ENCODE measurements at places on chromosomes 3 and 15.
A peak's percentile ranks its signal among the peaks of the same experiment; 100 is the strongest.

DNA sequence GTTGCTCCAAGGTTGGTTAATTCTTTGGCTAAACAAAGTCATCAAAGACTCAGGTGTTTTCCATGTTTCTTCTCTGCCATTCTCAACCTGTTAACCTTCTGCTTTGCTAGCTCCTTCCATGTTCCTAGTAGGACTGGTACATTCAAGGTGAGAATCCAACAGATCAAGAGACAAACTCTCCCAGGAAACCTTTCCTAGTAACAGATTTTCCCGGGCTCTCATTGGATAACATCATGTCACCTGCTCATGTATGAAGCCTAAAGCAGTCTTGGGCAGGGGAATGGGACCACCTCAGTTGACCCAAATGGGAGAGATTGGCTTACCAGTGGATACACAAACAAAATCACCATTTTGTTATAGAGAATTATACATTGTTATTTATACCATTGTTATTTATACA lies 14.9 kb downstream of the SEMA6D start:
- DNase-seq, result no peak

GRCh38 chr15:65631503-65631902 lies 9.8 kb downstream of the SLC24A1 start:
- no peak for DNase-seq

GRCh38 chr3:104878395-104878794 lies 488.3 kb upstream of the ALCAM start:
- DNase-seq, result no peak

DNA sequence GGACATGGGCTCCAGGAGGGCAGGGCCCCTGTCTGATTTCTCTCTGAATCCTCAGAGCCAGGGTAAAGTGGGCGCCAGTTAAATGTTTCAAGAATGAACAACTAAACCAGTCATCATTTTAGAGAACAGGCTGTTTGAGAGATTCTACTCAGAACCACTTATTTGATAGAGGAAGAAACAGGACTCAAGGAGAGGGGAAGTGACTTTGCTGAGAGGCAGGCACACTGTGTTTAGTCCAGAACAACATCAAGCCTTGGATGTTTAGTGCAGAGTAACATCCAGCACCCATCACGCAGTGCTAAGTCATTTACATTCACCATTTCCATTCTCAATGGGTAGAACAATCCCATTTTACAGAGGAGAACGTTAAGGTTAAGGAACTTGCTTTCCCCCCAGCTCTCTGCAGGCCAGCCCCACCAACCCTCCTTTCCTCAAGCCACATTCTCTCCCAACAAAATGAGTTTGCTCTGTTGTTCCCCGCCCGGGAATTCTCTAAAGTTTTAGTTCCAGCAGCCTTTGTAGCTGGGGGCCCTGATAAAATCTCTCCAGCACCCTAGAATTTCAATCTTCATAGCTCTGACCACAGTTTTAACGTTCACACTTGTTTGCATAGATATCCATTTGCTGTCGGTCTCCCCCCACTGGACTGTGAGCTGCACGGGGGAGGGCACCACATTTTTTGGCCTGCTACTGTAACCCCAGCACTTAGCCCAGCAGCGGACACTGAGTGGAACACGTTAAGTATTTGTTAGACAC lies 962 bp downstream of the NMNAT3 start:
- no peak for DNase-seq

DNA sequence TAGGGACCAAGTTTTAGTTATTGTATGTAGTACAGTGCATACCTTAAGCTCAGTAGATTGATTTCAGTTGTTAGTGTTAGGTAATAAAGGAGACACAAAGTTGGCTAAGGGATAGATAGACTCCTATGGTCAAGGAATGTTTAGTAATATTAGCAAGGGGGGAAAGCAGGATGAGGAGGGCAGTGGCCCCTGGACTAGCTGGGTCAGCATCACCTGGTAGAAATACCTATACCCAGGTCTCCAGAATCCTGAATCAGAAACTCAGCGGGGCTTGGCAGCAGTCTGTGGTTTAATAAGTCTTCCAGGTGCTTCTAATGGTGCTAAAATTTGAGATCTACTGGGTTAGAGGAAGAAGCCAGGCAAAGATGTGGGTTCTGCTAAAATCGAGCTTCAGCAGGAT lies 35.0 kb downstream of the BBX start:
- DNase-seq, result no peak

- no peak for DNase-seq
These were observed 198.4 kb upstream of the ZNF717 start for GRCh38 chr3:75983609-75984290.

- no peak for DNase-seq
These were observed 237.7 kb downstream of the SLCO3A1 start for GRCh38 chr15:92091155-92091734.

DNA sequence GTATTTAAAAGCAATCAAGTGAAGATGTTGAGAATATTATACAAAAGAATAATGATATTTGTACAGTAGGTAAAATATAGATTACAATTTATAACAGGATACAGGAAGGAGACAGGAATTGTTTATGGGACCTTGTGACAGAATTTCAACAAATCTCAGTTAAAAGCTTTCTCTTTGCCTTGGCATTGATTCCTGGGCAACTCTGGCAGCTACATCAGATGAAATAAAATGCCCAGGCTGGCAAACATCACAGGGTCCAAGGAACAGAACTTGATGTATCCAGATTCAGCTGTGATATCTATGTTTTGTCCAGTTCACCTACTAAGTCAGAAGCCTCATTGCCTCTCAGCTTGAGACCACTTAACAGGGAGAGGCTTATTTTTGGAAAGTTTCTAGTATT lies 473.1 kb downstream of the MCTP2 start:
- no peak for DNase-seq

DNA sequence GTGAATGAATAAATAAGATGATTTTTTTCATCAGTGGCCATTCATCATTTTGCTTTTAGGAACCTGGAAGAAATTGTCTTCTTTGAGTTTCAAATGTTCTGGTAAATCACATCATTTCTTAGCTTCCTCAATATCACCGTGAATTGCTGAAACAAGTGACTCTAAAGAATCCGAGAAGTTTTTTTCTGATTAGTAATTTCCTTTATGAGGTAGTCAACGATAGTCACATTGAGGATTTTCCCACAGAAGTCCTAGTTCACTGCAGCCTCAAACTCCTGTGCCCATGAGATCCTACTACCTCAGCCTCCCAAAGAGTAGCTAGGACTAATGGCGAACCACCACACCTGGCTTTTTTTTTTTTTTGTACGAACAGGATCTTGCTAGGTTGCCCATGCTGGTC lies 3.6 kb upstream of the TMPRSS7 start:
- DNase-seq, result no peak

- DNase-seq, result peak; percentile 26
These were observed 49.2 kb upstream of the P3H2 start for GRCh38 chr3:190169877-190170276.

GRCh38 chr3:120280566-120280965 lies 4.5 kb downstream of the GPR156 start:
- no peak for DNase-seq
